Vagina (tissue), 2 donors: ENCODE measurements at places on chromosomes 4 and X.

DNA sequence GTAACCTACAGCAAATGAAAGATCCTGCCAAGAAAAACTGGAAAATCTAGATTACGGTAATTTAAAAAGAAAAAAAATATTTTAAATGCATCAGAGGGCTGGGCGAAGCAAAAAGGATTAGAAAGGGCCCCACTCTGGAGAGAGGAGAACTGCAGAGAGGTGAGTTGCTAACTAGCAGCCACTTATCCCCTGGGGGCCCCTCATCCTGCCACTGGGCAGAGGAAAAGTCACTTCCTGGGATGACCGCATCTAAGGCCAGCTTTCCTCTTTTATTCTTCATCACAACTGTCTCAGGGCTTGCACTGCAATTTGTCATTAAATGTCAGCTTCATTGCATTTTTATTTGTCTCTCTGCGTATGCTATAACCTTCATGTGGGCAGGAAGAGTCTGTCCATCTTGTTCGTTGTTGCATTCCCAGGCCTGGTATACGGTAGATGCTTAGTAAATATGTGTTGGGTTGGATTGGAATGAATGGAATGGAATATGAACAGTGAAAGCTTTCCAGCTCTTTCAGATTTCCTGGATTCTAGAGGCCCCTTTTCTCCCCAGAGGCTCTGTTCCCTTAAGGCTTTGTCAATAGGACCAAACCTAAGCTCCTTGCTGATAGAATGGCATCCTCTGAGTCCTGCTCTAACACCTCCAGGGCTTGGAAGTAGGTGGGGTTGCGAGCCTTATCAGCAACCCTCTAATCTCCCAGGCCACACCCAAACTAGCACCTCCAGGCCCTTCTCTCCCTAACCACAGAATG lies 58.9 kb downstream of the TLR10 start:
- no peak for DNase-seq

- no peak for DNase-seq
These were observed 52.4 kb downstream of the GAK start for GRCh38 chr4:879729-880077.

DNA sequence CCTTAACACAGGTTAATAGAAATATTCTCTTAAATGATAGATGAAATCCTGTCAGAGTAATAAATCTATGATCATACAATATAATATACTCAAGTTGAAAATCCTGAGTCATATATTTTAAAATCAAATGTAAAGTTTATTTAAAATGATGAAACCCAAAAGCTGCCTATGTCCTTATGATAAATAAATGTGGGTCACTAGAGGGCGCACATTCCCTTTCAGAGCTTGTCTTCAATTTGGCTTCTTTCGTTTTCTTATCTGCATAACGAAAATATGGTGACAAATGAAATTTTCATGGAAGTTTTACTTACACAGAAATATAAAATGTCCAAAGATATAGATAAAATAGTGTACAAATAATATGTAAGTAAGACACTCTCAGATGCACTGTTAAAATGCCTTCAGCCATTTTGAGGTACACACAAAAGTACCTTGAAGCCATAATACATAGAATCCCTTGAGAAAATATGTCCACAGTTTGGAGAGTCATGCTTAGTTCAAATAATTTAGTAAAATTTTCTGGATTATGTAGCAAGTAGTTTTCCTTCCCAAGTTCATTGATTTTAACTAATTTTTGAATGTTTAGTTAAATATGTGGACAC lies 680.4 kb downstream of the DMD start:
- DNase-seq: no peak

DNA sequence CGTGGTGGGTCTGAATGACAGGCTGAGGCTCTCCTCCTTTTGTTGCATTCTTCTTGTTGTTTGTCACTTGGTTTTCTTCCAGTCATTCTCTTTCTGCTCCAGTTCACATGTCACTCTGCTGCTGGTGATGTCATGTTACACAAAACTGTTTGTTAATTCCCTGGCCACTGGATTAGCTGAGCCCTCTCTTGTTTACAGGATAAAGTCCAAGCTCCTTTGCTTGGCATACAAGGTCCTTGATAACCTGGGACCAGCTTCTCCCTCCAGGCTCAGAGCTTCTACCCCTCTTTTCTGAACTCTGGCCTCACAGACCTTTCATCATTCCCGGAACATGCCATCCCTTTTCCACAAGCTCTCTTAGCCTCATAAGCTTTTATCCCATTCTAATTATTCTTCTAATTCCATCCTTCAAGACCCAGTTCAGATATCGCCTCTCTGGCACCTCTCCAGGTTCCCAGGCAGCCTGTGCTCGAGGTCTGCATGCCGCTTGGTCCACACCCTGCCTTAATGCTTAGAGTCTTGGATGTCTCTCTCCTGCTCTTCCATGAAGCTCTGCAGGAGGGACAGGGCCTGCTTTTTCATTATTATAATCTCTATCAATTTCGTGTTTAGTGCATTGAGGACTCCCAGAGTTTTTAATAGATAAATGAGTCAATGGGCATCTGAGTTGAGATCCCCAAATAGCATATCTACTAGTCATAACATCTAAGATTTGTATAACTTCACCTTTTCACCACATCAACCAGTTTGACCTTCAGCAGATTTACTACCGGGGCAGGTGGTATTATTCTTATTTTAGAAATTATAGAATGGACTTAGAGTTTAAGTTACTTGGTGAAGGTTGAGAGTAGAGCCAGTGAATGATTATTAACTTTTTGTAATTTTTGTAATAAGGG lies 98.7 kb downstream of the TMEM131L start:
- no peak for DNase-seq

DNA sequence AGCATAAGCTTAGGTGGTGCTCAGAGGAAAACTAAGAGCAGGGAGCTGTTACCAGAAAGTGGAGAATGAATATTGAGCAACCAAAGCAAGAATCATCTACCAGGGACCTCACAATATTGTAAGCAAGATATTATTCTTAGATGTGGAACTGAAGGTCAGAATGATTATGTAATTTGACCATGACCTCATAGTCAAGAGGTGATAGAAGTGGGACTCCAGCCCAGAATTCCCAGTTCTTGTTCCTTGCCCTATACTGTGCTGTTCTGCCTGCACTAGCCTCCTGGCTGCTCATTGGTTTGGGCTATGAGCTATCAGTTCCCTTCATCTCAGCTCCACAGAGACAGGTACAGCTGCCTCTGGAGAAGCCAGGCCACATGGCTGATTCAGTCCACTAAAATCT lies 229.4 kb downstream of the LDB2 start:
- no peak for DNase-seq

- DNase-seq: no peak
These were observed 228.9 kb upstream of the GRID2 start for GRCh38 chr4:92074839-92075238.

DNA sequence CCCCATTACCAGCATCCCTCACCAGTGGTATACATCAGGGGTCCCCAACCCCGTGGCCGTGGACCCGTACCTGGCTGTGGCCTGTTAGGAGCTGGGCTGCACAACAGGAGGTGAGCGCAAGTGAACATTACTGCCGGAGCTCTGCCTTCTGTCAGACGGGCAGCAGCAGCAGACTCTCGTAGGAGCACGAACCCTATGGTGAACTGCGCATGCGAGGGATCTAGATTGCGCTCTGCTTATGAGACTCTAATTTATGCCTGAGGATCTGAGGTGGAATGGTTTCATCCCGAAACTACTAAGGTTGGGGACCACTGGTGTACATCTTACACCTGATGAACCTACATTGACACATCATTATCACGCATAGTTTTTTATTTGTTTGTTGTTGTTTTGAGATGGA lies 52.8 kb upstream of the DHX15 start:
- DNase-seq: no peak

DNA sequence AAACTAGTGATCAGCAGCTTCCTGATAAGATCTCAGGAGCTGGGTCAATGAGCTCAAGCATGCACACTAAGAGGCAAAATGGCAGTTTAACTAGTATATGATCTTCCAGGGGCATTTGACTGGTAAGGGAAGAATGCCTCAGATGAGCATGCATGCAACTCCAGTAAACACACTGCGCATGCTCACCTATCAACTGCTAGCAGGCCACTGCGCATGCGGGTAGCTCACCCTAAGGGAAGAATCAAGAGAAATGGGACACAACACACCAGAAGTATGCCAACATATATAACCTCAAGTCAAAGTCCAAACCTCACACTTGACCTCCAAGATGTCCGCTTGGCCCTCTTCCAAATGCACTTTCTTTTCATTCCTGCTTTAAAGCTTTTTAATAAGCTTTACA lies 1004.0 kb downstream of the ADGRL3 start:
- no peak for DNase-seq

GRCh38 chr4:121697564-121697963 lies 784 bp upstream of the ANXA5 start:
- no peak for DNase-seq

DNA sequence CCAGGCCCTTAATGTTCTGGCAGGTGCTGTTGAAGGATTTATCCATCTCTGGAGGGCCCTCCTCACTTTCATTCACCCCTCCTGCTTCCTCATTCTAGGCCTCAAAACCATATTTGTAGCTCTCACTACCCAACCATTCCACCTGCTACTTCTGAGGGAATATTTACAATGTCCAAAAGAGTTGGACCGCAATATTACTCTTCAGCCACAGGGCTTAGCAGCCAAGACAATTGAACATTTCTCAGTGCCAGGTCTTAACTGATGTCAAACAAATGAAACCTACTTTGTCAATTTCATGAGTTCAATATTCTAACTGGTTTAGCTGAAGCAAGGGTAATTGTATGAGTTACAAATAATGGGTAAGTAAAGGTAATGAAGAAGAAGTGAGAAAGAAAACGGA lies 113.2 kb downstream of the ENOX2 start:
- DNase-seq: no peak

DNA sequence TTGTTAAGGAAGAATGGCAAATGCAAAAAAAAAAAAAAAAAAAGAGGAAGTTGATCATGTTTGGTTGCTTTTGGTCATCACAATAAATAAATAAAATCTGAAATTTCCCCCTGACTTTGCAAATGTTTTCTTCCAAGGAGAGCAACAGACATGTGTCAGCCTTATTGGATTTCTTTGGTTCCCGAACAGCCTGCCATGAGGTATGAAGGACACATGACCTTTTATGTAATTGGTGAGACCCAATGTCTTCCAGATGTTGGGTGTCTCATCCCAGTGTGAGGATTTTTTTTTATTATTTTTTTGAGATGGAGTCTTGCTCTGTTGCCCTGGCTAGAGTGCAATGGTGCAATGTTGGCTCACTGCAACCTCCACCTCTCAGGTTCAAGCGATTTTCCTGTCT lies 24.6 kb upstream of the CD99 start:
- no peak for DNase-seq

- DNase-seq: no peak
These were observed 163.9 kb upstream of the MAMLD1 start for GRCh38 chrX:150199181-150199580.

GRCh38 chr4:3075652-3075981 lies 1.1 kb downstream of the HTT start:
- DNase-seq: no peak

GRCh38 chr4:188086858-188087257 lies 22.5 kb downstream of the TRIML2 start:
- DNase-seq: no peak

DNA sequence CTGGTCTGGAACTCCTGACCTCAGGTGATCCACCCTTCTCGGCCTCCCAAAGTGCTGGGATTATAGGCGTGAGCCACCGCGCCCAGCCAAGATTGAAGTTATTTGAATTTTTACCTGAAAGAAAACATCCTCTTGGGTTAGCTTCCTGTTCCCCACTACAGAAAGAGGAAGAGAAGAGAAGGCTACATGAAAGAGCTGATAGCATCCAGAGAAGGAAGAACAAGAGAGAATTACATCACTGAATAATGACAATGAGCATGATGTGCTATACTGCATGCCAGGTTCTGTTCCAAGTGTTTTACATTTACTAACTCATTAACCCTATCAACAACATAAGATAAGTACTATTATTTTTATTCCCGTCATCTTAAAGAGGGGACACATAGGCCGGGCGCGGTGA lies 11.5 kb upstream of the TBC1D1 start:
- no peak for DNase-seq
